ENCODE measurements at places on chromosomes 1 and 21.

- no peak for DNase-seq
Measured at GRCh38 chr1:21280011-21280471, 10.2 kb downstream of the ECE1 start.

DNA sequence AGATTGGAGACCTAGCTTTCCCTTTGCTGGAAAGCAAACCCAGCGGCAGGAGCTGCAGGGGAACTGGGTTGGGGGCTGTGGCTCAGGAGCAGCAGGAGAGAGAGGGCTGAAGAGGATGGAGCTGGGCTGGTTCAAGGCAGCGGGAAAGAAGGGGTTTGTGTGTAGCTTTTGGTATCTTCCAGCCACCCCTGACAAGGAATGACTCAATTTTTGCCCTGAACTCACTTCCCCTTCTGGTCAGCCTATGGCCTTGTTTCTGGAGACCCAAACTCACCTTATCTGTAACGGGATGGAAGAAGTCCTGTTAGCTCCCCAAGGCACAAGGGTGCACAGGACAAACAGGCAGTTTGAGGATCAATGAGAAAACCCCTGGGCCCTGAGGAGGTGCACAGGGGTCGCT, 13.1 kb downstream of the C1orf115 start:
- no peak for DNase-seq

- no peak for DNase-seq
Measured at GRCh38 chr21:33078907-33079582, 9.1 kb downstream of the OLIG1 start.

DNA sequence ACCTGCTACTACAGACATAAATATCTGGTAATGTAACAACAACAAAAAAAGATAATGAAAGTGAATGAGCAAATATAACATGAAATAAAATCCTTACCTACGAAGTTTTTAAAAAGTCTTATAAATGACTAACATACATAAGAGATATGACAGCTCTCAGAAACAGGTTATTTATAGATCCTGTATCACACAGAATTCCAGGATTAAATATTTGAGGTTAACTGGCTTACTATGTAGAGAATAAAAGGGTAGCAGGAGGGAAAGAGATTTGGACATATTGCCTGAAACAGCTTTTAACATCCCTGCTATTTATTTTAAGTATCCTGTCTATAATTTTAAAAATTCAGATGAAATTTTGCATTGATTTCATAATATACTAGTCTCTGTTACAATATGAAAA, 16.3 kb downstream of the MYSM1 start:
- DNase-seq, result no peak

GRCh38 chr21:42312626-42313104, 2.5 kb downstream of the TFF3 start:
- no peak for DNase-seq

DNA sequence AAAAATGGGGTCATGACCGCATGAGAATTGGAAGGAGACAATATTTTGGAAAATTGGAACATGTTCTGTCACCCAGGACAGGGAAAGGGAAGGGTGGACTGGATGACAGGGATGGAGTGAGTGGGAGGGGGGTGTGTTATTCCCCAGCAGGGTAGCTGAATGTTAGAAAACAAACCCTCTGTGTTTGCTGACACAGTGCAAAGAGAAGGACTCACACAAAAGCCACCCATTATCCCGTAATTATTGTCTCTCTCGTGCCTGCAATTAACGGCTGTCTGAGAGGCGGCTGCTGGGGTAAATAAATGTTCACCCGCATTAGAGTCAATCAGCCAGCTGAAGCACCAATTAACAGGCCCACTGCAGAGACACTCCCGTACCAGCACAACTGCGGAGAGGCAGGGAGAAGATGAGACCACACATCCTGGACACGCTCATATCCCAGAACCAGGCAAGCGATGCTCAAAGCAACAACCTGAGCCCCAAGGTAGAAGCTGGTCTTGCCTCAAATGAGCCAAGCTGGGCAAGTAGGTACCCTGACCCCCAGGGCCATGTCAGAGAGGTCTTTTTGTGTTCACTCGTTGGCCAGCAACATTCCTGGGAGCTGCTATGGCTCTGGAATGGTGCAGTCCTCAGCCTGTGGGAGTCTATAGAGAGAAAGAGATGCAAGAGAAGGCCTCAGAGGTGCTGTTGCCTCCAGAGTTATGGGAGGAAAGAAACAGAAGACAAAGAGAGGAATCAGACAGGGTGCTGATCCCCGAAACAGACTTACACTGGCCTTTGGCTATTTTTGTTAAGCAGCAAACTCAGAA, 19.4 kb downstream of the PLEKHA6 start:
- DNase-seq, result no peak

DNA sequence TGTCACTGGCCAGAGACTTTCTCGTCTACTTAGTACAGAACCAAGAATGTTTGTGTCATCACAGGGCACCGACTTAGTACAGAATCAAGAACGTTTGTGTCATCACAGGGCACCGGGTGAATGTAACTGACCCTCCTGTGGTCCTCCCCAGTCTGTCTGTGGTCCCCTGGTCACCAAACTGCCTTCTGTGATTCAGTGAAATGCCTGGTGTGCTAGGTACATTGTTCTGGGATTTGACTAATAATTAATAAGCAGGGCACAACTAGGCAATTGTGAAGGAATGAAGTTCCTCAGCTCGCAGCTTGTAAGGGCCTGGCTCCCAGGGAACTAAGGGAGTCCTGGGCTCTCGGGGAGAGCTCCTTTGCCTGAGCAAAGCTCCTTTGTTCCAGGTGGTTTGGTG, 7.2 kb downstream of the MECR start:
- DNase-seq, result no peak

DNA sequence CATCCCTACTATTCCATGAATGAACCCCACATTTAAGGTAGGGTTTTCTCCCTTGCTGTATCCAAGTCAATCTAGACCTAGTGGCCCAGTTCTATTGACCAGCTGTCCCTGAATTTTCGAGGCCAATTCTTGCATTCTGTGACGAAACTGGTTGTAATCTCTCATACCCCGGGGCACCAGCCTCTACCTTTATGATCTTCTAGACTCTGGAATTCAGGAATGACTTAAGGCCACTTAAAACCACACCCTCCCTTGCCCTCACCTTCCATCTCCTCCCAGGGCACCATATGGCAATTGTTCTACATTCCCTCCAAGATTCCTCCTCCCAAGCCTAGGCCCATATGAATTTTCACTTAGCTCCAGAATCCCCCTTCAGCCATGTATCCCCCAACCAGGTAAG, 48.9 kb downstream of the RHOU start:
- DNase-seq, result no peak

- no peak for DNase-seq
Measured at GRCh38 chr1:65387821-65388220, 32.6 kb upstream of the LEPR start.

DNA sequence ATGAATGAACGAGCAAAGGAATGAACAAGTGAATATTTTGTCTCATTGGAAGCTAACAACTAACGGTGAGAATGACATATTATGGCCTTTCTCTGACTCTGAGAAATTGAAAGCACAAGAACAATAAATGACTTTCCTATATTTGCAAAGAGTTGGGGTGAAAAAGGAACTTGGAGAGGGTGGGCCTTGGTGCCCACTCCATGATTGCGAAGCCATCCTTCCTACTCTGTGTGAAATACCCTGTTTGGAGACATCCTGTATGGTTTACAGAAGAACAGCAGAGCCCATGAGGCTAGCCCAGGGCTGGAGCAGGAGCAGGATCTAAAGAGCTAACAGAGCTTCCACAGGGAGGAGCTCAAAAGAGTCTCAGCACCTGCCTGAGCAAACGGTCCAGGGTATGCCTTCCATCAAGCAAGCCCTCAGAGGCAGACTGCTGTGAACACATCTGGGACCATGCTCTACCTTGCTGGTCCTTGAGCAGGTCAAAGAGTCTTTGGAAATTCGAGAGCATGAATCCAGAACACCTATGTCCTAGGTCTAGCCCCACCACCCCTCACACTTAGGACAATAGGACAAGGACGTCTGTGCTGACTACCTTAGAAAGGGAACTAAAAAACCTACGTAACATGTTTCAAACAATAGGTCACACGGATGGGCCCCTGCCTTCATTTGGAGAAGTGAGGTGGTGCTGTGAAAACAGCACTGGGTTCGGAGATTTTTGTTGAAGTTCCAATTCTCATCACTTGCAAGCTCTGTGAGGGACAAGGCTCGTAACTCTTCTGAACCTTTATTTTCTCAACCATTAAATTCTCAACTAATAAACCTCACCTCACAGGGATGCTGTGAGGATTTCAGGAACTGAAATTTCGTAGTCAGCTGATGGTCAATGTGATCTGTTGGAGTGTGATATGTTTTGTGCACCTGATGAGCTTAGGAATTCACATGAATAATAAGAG, 377.4 kb downstream of the RRAGC start:
- DNase-seq, result peak; percentile 64

GRCh38 chr1:181768930-181769280, 285.6 kb downstream of the CACNA1E start:
- no peak for DNase-seq

GRCh38 chr21:36820176-36821031, 121.5 kb downstream of the SIM2 start:
- no peak for DNase-seq

GRCh38 chr1:26827106-26827604, 667 bp downstream of the ZDHHC18 start:
- DNase-seq, result no peak

GRCh38 chr21:43189936-43190335, 21.1 kb downstream of the CRYAA start:
- no peak for DNase-seq

DNA sequence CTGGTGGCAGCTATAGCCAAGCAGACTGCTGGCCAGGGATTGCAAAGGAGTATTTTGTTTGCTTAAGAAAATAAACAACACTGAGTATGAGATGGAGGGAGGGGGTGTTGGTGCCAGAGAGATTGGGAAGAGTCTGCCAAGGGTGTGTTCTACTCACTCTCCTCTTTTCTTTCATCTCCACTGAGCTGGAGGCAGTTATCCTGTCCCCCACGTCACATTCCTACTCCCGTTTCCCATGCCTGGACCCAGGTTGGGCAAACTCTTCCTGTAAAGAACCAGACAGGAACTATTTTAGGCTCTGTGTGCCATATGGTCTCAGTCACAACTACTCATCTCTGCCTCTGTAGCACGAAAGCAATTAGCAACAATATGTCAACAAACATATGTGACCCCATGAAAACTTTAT, 1.4 kb upstream of the IL24 start:
- DNase-seq, result no peak

GRCh38 chr1:10794724-10795275, 1.6 kb downstream of the CASZ1 start:
- DNase-seq, result no peak

GRCh38 chr21:38264571-38264970, 7.8 kb downstream of the KCNJ15 start:
- no peak for DNase-seq

DNA sequence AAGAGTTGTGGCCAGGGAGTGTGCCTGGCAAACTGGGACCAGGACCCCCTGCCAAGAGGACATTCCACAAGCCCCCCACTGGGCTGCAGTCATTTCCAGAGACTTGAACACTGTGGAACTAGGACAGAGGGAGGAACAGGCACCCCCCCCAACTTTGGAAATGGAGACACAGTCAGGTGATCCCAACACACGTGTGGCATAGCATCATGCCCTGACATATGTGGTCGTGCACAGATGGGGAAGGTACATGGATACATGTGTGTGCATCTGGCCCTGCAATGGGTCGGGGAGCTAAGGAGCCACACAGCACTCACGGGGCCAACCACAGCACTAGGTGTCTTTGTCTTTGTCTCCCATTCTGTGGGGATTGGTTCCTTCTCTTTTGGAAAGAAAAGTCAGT, 6.6 kb upstream of the TFF3 start:
- DNase-seq, result no peak

- DNase-seq, result no peak
Measured at GRCh38 chr1:212234431-212235395, 50.5 kb upstream of the PPP2R5A start.

GRCh38 chr1:51301152-51301843, 29.1 kb downstream of the TTC39A start:
- DNase-seq, result no peak
